GM04504 (cell line): ENCODE measurements at places on chromosomes 16 and 17.

DNA sequence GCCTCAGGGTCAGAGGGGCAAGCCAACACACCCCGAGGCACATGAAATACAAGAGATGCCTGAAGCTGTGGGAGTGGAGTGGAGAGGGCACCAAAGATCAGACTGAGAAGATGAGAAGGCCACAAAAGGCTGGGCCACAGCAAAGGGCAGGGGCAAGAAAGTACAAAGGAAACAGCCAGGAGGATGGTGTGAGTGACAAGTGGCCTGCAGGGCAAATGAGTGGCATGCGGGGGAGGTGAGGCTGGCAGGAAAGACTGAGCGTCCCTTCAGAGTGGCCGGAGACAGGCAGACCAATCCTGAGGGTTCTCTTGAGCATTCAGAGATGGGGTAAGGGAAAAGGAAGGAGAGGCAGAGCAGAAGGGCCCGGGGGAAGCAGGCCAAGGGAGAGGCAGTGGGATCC is 23.2 kb downstream of the HSD11B2 start:
- DNase-seq: no peak

- DNase-seq: no peak
Measured at GRCh38 chr17:19453296-19453695, 42.3 kb downstream of the RNF112 start.

GRCh38 chr17:65902831-65903522 is 289.0 kb downstream of the CEP112 start:
- no peak for DNase-seq

GRCh38 chr17:81707725-81708646 is 4.1 kb upstream of the SLC25A10 start:
- DNase-seq: no peak

DNA sequence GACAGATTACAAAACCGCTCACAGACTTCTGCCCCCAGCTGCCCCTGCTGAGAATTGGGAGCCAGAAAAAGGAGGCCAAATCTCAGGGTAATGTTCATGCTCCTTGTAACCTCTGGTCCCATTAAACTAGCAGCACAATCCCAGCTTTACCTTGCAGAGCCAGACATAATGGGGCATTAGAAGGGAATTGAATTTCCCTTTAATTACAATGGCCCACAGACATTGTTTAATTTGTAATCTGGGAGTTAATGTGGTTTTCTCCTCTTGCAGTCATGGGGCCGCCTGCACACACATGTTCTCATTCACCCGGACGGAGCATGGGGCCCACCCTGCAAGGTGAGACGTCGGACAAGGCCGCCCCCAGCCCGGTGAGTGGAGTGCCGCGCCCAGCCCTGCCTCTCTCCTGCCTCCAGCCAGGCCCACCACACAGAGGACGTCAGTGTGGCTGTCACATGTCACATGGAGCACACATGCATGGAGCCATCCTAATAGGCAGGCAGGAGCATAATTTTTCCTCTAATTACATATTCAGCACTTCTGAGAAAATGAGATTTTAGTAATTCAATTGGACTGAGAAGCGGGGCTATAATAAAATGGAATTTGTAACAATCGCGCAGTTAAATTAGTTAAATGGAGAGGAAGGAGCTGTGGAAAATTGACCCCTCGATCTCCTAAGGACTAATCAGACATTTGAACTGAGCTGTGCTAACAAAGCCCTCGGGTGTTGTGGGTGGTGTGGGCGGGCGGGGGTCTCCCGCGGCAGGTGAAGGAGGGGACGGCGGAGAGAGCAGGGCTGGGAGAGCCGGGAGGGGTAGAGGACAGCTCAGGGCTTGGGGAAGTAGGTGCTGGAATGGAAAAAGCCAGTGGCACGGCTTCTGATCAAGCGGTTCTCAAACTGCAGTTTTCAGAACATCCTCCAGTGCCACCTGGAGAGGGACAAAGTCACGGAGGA is 87.7 kb downstream of the ENGASE start:
- DNase-seq: no peak

DNA sequence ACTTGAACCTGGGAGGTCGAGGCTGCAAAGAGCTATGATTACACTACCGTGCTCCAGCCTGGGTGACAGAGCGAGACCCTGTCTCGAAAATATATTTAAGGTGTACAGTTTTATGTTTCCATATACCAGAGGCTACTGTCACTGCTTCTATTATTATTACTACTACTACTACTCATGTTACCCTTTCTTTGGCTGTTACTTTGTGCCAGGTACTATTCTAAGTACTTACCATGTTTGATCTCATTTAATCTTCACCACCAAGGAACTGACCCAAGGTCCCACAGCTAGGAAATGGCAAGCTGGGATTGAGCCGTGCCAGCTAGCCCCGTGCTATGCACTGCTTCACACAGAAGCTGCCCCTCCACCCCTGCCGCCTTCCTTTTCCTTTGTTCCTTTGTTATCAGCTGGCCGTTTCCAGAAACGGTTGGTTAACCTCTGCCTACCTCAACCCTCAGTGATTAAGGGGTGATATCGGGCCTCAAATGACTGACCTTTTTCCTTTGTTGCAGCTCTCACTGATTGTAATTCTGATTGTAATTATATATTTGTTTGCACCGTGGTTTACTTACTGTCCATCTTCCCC is 78.4 kb downstream of the ABCC1 start:
- no peak for DNase-seq

DNA sequence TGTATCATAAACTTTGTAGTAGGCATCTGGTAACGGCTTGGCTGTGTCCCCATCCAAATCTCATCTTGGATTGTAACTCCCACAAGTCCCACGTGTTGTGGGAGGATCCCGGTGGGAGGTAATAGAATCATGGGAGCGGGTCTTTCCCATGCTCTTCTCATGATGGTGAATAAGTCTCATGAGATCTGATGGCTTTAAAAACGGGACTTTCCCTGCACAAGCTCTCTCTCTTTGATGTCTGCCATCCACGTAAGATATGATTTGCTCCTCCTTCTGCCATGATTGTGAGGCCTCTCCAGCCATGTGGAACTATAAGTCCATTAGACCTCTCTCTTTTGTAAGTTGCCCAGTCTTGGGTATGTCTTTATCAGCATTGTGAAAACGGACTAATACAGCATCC is 248.7 kb downstream of the SNX29 start:
- no peak for DNase-seq

- no peak for DNase-seq
Measured at GRCh38 chr17:50866950-50867362, 802 bp upstream of the TOB1 start.
